ENCODE measurements at places on chromosomes 6 and 20. TPM values are rescaled to one million over a fixed set of nuclear protein-coding genes. Genes with fewer than 3 reads are reported as not detected.

The NQO2 gene
- 69.4 TPM for total RNA-seq

The ID4 gene
- total RNA-seq = 0.86 TPM

The COMMD7 gene
- 53.4 TPM for total RNA-seq

The ATP6V1G2 gene
- total RNA-seq = 0.93 TPM

The GRM1 gene
- 0.03 TPM for total RNA-seq

The HLA-DOA gene
- total RNA-seq = not detected

The MAP1LC3A gene
- total RNA-seq = 31.2 TPM

The CDC5L gene
- 12.5 TPM for total RNA-seq

The GCNT2 gene
- 3.9 TPM for total RNA-seq
